ENCODE measurements at places on chromosomes 16 and 17.

DNA sequence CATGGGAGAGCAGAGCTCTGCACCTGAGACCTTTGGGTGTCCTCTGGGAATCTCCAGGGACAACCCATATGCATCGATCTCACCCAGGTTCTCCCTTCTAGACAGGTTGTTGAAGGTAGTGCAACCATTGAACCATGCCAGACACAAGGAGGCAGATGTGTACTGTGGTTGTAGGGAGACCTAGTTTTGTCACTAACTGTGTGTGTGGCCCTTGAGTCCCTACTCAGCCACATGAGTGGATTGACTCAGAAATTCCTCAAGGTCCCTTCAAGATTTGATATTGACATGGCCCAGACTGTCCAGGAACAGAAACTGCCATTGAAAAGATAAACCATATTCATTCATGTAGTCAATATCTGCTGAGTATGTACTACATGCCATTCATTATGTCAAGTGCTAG, 396.4 kb upstream of the CCL2 start:
- H3K4me1 ChIP-seq = no peaks in the 10 kb centered on the region
- no peak overlapping the region for H3K4me3 ChIP-seq
- H3K27ac ChIP-seq = no peak overlapping the region
- H3K36me3 ChIP-seq = no peaks in the 10 kb centered on the region

GRCh38 chr16:86430814-86431213, 79.5 kb upstream of the FOXF1 start:
- no peak overlapping the region for H3K27ac ChIP-seq
- H3K36me3 ChIP-seq = no peaks in the 10 kb centered on the region
- H3K27me3 ChIP-seq = peaks cover 64% of the 10 kb centered on the region
- no peak for DNase-seq
- H3K4me1 ChIP-seq = peaks cover 30% of the 10 kb centered on the region

DNA sequence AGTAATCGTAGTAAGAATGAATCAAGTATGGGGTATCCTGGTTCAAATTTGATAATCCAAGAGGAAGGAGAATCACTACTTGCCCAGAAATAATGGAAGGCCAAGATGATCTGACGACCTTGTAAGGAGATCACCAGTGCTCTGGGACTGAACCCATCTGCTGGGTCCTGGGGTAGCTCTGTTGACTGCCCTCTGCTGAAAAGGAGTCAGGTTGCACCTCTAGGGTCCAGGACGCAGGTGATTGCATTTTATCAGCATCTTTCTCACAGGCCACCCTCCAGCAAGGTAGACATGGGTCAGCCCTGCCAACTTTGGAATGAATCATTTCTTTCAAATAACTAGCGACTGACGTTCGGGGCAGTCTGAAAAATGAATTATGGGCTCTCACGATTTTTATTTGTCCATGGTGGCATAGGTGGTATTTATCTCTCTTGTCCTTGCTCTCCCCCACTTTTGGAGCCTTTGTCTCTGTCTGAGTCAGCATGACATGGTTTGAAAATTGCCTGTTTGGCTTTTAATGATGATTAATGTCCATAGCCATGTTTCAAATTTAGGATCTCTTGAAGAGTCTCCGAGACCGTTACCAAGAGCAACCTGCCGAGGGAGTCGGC, 163.7 kb downstream of the MSI2 start:
- H3K4me1 ChIP-seq = peaks cover 22% of the 10 kb centered on the region
- H3K27me3 ChIP-seq = no peaks in the 10 kb centered on the region
- H3K27ac ChIP-seq = no peak overlapping the region

GRCh38 chr16:46857368-46857945, 26.5 kb upstream of the C16orf87 start:
- no peak overlapping the region for H3K4me3 ChIP-seq
- no peaks in the 10 kb centered on the region for H3K27me3 ChIP-seq
- H3K4me1 ChIP-seq = peaks cover 44% of the 10 kb centered on the region
- no peaks in the 10 kb centered on the region for H3K36me3 ChIP-seq
- H3K27ac ChIP-seq = peak overlapping the region; percentile 84

- peaks cover 10% of the 10 kb centered on the region for H3K4me1 ChIP-seq
- no peak overlapping the region for H3K27ac ChIP-seq
- no peak for DNase-seq
These were observed 61.6 kb downstream of the MRTFB start for GRCh38 chr16:14132696-14133048.

DNA sequence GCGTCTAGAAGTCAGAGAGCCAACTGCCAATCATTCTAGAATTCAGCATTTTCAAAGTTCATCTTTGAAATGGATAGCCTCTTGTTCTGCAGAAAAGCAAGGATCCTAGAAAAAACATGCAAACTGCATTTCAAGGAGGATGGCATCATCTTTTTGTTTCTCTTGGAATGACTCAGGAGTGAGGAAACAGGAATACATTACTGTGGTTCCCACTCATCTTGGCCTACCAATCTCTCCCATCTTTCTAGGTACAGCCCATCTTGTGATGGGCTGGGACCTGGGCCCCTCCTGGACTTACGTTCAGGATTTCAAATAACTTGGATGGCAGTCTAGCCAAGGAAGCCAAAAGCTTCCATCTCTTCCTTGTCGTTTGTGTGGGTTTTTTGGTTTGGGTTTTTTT, 363.4 kb downstream of the CDH13 start:
- H3K36me3 ChIP-seq = no peaks in the 10 kb centered on the region
- H3K4me1 ChIP-seq = no peaks in the 10 kb centered on the region

DNA sequence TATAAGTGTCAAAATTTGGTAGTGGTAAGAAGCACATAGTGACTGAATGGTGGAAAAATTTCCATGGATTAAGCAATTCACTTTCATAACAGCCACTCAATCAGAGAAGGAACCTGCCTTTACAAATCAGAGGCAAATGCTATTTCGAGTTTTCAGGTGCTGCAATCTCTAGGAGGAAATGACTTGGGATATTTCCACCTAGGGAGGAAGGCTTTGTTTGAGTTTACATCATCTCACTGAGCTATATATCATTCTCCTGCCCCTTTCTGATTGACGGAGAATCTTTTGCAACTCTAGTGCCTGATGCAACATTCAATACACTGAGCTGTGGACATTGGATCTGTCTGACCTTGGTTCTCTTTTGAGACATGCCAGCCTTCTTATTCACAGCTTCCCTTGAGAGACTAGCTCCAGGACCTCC, 26.3 kb downstream of the MARCHF10 start:
- no peak overlapping the region for H3K27ac ChIP-seq
- DNase-seq = no peak
- no peak overlapping the region for H3K4me3 ChIP-seq
- H3K36me3 ChIP-seq = peaks cover 7% of the 10 kb centered on the region
- H3K27me3 ChIP-seq = no peaks in the 10 kb centered on the region

DNA sequence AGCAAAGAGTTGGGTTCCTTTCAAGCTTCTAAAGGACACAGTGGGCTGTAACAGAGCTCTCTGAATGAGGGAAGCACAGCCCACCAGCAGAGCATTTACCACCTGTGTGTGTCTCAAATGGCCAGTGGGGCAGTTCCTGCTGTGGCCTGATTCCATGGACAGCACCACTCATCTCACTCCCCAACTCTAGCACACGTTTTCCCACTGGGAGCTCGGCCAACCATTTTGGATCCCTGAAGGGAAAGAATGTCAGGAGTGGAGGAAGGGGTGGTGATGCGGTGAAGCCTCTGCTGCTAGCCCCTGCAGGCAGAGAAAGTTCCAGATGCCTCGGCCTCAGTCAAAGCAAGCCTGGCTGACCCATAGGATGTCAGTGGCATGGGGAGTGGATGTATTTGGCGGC, 86.6 kb downstream of the PLXDC1 start:
- no peaks in the 10 kb centered on the region for H3K36me3 ChIP-seq
- peaks cover 10% of the 10 kb centered on the region for H3K4me1 ChIP-seq
- no peak overlapping the region for H3K27ac ChIP-seq
- DNase-seq = no peak

DNA sequence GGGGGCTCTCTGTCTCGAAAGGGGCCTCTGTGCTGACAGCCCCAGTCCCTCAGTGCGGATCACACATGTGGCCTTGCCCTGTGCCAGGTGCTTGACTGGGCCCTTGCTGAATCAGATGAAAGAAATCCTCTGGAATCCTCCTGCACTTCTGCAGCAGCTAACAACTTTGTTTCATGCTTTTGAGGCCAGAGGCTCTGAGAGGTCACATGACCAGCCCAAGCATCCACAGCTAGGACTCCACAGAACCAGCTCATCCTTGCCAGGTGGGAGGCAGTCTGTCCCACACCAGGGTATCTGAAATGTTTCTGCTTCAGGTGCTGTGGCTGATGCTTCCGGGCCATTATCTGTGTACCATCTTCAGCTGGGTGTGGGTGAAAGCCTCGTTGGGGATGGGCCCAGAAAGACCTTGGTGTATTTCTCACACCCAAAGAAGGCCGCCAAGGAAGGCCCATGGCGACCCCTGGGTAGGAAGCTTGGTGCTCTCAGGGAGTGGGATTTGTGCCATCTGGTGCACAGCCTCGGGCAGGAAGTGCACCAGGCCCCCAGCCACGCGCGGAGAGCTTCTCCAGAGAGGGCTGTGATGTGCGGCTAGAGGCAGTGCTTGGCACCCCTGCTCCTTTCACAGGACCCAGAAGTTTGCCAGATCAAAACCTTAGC, 143.8 kb downstream of the CLEC16A start:
- peaks cover 29% of the 10 kb centered on the region for H3K4me1 ChIP-seq
- H3K36me3 ChIP-seq = peaks cover 6% of the 10 kb centered on the region
- no peak overlapping the region for H3K4me3 ChIP-seq
- H3K27me3 ChIP-seq = no peaks in the 10 kb centered on the region
- H3K27ac ChIP-seq = no peak overlapping the region
- DNase-seq = no peak

DNA sequence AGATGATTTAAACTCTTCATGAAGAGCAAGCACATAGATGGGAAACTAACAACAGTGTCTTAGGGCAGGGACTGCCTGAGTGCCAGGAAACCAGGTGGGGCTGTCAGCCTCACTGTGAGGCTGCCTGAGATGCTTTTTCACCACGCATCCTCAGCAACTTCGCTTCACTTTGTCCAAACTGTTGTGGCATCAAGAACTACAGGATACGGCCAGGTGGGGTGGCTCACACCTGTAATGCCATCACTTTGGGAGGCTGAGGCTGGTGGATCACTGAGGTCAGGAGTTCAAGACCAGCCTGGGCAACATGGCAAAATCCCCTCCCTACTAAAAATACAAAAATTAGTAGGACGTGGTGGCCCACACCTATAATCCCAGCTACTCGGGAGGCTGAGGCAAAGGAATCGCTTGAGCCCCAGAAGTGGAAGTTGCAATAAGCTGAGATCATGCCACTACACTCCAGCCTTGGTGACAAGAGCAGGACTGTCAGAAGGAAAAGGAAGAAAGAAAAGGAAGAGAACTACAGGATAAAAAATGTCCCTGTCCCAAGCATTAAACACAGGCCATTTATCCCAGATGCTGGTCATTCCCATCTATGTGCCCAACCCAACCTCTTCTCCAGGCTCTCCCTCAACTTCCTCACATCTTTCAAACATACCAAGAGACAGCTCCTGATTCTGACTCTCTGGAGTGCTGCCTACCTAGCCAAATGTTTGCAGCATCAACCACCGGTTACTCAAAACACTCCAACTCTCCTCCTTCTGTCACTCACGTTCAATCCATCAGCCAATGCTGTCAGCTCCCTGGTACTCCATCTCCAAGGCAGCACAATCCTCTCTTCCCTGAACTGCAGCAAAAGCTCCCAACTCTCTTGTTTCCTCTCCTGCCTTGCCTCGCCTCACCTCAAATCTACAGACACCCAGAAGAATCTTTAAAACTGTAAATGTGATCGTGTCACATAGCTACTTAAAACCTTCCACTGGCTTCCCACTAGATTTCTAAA, 1.6 kb downstream of the EIF4A3 start:
- peak overlapping the region; percentile 32 for H3K27ac ChIP-seq
- peak overlapping the region; percentile 95 for H3K4me3 ChIP-seq
- peaks cover 24% of the 10 kb centered on the region for H3K4me1 ChIP-seq
- H3K36me3 ChIP-seq = peaks cover 13% of the 10 kb centered on the region
- no peak for DNase-seq
- H3K27me3 ChIP-seq = no peaks in the 10 kb centered on the region

DNA sequence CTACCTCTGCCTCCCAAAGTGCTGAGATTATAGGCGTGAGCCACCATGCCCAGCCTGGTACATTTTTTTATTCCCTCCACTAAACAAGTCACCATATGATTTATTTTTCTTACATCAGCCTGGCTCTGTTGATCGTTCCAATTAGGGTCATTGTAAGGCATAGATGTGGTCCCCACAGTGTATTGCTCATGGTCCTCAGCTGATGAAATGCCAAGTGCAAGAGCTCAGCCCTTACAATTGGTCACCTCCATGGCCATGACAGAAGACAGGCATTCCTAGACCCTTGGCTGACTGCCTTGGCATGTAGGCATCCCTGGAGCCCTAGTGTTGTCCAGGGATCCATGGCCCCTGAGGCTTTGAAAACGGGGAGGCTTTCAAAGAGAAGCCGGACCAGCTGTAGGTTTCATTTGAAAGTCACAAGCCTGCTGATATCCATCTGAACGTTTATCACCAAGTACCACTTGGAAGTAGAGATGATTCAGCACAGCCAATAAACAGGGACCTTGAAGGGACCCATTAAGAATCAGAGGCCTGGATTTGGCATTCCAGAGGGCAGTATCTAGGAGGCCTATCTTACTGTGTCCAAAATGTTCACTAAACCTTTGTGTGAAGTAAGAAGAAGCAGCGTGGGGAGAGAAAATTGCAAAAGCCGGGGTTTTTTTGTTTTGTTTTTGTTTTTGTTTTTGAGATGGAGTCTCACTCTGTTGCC, 20.6 kb upstream of the PRKCA start:
- H3K36me3 ChIP-seq = no peaks in the 10 kb centered on the region
- H3K27ac ChIP-seq = no peak overlapping the region
- H3K27me3 ChIP-seq = peaks cover 5% of the 10 kb centered on the region

DNA sequence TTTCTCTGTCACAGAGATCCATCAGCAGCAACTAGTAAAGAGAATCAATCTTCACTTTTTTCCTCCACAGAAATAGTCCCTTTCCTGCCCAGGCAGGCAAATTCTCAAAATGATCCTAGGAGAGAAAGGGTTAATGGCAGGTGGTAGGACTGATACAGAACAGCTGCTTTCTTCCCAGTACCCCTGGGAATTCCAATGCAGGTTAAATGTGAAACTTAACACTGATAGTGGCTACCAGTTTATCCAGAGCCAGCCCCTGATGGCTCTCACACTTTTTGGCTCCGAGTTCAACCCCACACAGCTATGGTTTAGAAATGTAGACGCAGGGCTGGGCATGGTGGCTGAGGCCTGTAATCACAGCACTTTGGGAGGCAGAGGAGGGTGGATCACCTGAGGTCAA, 22.2 kb downstream of the MARVELD3 start:
- no peak for DNase-seq
- no peaks in the 10 kb centered on the region for H3K27me3 ChIP-seq
- peaks cover 29% of the 10 kb centered on the region for H3K36me3 ChIP-seq
- H3K27ac ChIP-seq = no peak overlapping the region

GRCh38 chr16:75402821-75403475, 30.4 kb downstream of the CFDP1 start:
- no peak for DNase-seq
- H3K4me3 ChIP-seq = no peak overlapping the region
- peaks cover 10% of the 10 kb centered on the region for H3K4me1 ChIP-seq
- H3K27me3 ChIP-seq = no peaks in the 10 kb centered on the region

DNA sequence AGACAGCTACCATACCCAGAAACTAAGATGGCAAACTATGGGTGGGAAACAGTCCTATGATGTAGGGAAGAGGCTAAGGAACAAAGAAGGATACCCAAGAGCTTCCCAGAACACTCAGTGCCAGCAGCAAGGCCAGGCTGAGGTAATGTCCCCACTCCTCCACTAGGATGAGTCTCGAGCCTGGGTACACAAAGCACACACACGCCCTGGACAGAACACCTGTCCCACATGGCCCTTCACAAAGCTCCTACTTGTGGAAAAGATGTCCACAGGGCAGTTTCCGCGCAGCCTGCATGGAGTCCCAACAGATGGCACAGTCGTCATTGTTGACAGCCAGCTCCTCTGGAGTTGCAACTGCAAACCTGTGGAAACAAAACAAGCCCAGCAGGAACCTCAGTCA, 23.9 kb downstream of the AMFR start:
- no peak overlapping the region for H3K27ac ChIP-seq
- H3K4me1 ChIP-seq = no peaks in the 10 kb centered on the region
- no peaks in the 10 kb centered on the region for H3K27me3 ChIP-seq
- no peak overlapping the region for H3K4me3 ChIP-seq
- DNase-seq = no peak
- peaks cover 48% of the 10 kb centered on the region for H3K36me3 ChIP-seq

Data from mesothelial cell of epicardium (in vitro differentiated cells).